Myocyte (in vitro differentiated cells): ENCODE measurements at places on chromosomes 3 and 15.
A peak's percentile ranks its signal among the peaks of the same experiment; 100 is the strongest.

GRCh38 chr3:64390893-64391292 lies 165.6 kb upstream of the PRICKLE2 start:
- no peak for DNase-seq

- peak; percentile 26 for DNase-seq
Measured at GRCh38 chr3:114363554-114364202, 69.8 kb downstream of the TIGIT start.

DNA sequence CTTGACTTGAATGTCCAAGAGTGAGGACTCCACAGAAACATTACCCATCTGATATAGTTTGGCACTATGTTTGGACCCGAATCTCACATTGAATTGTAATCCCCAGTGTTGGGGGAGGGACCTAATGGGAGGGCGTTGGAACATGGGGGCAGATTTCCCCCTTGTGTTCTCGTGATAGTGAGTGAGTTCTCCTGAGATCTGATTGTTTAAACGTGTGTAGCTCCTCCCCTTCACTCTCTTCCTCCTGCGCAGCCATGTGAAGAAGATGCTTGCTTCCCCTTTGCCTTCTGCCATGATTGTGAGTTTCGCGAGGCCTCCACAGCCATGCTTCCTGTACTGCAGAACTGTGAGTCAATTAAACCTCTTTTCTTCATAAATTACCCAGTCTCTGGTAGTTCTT lies 273.9 kb upstream of the TBC1D5 start:
- DNase-seq: no peak

DNA sequence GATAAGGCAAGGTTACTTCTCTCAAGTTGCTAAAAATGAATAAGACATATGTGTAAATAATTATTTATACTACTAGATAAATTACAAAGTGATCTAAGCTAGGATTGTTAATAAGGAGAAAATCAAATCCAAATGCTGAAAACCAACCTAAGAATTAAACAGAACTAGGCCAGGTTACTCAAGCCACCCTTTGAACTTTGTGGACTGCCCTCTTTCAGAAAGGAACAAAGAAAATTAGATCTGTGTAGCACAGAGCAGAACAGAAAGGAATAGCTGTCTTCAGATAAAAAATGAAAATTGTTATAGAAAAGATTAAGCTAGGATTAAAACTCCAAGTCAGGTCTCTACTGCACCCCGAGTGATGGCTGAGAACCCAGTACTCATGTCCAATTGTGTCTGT lies 158.2 kb upstream of the LRIG1 start:
- no peak for DNase-seq

DNA sequence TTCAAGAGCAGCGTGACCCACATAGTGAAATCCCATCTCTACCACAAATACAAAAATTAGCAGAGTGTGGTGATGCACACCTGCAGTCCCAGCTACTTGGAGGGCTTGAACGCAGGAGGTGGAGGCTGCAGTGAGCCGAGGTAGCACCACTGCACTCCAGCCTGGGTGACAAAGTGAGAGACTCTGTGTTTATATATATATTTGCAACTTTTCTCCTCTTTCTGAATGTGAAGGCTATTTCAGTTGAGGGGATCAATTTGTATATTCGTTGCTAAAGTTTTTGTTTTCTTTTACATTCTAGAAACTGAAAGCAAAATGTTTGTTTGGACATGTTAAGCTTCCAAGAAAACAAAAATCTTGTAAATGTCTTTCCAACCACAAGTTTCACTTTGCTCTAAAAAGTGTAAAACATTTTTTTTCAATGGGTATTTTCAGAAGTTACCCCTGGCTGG lies 29.8 kb upstream of the FAM98B start:
- DNase-seq: no peak

DNA sequence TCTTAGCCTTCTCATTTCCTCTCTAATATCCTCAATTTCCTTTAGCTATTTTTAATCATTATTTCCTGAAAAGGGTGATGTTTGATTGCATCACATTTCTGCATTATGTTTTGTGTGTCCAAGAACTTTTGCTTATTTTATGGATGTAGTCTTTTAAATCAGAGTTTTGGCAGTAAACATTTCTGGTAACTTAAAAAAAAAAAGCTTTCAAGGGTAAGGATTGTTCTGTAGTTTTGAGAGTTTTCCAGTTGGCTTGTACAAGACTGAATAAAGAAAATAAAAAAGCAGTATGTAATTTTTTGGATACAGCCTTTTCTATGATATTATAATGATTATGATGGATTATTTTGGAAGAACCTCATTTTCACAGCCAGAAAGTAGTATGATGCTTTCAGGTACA lies 99.4 kb downstream of the DHX36 start:
- no peak for DNase-seq

- no peak for DNase-seq
Measured at GRCh38 chr3:115246461-115247020, 99.5 kb upstream of the ZBTB20 start.

- DNase-seq: no peak
Measured at GRCh38 chr3:143806038-143806437, 42.2 kb downstream of the SLC9A9 start.

DNA sequence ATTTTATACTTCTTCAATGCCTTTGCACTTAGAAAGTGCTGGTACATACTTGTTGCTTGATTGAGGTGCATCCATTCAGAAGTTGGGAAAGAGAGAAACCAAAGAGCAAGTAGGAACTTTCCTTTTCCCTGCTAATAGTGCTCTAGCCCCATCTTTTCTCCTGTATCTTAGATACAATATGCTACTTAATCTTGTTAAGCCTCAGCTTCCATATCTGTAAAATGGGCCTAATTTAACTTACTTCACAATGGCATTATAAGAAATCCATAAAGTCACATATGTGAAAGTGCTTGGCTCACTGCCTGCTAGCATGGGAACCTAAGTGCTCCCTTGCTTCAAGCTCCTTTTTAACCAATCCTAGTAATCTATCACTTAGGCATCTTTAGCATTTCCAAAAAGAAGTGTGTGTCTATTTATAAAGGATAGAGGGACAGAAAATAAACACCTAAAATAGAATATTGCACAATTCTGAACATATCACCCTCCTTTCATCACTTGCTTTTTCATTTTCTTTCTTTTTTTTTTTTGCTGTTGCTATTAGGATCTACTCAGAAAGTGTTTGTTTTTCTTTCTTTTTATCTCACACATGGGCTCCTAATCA lies 28.1 kb downstream of the KCNAB1 start:
- DNase-seq: no peak

- DNase-seq: no peak
Measured at GRCh38 chr15:98805434-98806274, 157.3 kb downstream of the IGF1R start.

DNA sequence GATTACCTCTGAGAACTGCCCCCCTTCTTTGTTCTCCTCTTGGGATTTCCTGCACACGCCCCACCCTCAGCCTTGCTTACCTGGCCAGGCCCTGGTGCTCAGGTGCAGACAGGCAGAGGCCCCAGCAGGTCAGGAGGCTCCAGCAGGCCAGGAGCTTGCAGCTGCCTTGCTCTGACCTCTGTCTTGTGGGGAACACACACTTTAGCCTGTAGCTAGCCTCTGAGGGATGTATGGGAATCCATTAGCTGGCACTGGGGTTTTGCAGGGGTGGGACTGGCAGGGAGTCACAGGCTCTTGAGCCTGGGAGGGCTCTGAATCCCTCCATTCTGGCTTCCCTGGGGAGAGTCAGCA lies 2.7 kb downstream of the SMAD6 start:
- no peak for DNase-seq

DNA sequence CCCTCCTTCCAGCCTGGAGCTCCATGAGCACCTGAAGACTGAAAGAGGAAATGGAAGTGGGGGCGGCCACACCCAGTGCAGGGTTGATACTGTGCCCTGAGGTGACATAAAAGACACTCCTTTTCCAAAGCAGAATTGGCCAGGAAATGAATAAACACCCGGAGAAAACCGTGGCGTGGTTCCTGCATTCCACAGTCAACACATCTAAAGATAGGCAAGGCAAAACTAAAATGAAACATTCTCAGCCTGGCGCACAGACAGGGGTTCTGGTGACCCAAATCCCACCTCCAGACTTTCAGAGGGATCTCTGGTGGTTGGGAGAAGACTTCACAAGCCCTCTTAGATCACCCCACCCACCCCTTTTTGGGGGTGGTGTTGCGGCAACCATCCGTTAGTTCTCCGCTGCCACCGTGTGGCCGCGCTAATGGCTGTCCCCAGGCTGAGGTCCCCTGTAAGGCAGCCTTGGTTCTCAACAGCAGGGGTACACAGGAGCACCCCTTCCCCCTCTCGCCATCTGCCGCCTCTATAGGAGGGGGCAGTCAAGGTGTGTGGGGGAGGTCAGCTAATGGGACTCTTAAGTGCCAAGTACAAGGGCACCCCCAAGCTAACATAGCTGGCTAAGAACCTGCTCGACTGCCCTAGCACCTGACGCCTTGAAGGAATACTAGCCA lies 2.5 kb upstream of the MST1R start:
- peak; percentile 56 for DNase-seq

DNA sequence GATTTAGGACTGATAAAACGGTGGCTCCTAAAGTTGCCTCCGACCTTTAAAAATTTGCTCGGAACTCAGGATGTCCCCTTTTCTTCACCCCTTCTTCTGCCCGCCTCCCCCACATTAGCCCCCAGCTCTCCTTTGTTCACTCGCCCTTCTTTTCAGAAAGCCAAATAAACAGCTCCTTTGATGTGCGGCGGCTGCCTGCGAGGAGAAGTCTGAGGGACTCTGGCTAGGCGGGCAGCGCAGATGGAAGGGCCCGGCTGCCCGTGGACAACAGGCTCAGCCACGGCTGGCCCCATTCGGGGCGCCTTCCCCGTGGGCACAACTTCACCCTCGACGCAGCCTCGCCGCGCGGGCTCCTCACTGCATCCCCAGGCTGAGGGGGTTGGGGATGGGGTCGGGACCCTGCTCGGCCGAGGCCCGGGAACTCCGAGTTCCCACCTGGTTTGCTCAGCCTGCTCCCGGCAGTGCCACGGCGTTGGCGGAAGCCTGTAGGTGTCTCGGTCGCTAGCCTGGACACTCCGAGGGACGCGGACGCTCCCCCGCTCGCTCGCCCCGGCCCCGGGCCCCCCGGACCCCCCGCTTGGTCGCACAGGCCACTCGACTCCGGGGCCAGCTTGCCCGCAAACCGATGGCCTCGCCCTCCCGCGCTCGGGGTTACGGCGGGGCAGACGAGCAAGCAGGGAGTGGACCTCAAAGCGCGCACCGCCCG lies 897 bp upstream of the TLE3 start:
- DNase-seq: peak; percentile 34

DNA sequence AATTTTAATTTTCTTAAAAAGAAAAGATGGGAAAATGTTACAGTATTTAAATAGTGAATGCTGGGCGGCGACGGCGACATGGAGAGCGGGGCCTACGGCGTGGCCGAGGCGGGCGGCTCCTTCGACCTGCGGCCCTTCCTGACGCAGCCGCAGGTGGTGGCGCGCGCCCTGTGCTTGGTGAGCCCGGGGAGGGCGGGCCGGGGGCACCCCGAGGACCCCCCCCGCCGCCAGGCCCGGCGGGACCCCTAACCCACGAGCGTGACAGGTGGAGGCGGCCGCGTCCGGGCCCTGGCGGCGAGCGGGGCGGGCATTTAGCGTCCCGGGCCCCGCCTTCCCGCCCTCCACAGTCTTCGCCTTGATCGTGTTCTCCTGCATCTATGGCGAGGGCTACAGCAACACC lies 38.4 kb upstream of the GOLGA8J start:
- no peak for DNase-seq

GRCh38 chr15:68368731-68369435 lies 63.1 kb downstream of the ITGA11 start:
- no peak for DNase-seq

GRCh38 chr3:5149306-5149880 lies 27.3 kb downstream of the ARL8B start:
- DNase-seq: no peak

DNA sequence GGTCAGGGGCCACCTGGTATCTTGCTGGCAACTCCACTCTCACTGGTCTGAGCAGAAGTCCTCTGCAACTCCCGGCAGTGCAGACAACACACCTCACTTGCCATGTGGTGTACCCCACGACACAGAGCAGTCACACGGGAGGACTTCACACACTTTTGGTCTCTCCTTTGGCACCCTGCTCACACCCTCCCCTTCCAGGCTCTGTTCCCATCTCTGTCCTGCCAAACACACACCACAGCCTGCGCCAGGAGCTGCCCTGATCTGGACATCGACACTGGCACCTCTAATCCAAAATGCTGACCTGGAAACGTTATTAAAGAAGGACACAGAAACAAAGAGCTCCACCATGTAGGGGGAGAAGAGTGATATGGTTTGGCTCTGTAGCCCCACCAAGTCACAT lies 57.2 kb downstream of the SLC41A3 start:
- no peak for DNase-seq

- peak; percentile 36 for DNase-seq
Measured at GRCh38 chr15:71508081-71508682, 302.2 kb upstream of the NR2E3 start.

- DNase-seq: no peak
Measured at GRCh38 chr3:117408811-117409210, 699.2 kb downstream of the TUSC7 start.

GRCh38 chr3:25834346-25834745 lies 44.5 kb downstream of the OXSM start:
- no peak for DNase-seq

- peak; percentile 50 for DNase-seq
Measured at GRCh38 chr3:64462203-64462602, 225.6 kb downstream of the ADAMTS9 start.

DNA sequence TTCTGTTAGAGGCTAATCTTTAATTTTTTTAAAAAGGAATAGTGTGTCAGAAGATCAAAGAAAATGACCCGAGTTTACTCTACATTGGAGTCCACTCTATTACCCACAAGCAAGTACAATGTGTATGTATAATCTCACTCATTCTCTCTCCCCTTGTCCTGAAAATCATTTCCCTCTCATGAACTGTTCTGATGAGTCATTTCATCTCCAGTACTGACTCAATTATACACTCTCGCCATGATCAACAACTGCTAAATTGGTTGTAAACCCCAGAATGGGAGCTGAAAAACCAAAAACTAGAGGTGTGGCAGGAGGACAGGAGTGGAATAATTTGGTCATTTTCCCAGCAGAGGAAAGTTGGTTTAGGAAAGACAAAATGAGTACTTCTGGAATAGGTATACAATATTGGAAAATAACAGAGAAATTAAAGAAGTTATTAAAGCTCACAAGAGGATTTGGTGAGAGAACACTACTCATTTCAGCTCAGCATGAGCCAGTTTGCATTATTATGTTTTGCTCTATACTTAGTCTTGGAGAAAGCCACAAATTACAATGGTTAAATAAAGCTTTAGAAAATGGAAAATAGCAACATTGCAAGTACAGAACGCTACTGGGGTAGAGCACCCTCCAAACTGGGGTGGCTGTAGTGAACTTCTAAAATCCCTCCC lies 144.3 kb upstream of the PFN2 start:
- peak; percentile 48 for DNase-seq

DNA sequence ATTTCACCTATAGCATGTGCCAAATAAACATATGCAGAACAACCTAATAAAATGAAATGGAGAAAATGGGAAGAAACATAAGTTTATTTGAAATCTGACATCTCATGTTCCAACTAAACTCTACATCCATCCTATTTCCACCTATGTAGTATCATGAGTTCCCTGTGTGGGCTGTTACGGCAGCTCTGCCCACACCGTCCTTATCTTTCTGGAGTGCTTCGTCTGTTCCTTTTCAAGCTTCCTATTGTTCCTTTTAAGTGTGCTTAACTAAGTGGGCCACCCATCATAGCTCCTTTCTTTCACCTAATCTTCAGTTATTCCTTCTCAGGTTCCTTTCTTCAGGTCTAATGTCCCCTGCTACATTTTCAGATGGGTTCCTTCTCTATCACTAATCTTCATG lies 17.3 kb downstream of the RYR3 start:
- DNase-seq: no peak
